Jurkat, Clone E6-1 (cell line): ENCODE measurements at places on chromosomes 12 and 14.
A peak's percentile ranks its signal among the peaks of the same experiment; 100 is the strongest.

- no peak for DNase-seq
These were observed 311.6 kb upstream of the DIO2 start for GRCh38 chr14:80522936-80523335.

DNA sequence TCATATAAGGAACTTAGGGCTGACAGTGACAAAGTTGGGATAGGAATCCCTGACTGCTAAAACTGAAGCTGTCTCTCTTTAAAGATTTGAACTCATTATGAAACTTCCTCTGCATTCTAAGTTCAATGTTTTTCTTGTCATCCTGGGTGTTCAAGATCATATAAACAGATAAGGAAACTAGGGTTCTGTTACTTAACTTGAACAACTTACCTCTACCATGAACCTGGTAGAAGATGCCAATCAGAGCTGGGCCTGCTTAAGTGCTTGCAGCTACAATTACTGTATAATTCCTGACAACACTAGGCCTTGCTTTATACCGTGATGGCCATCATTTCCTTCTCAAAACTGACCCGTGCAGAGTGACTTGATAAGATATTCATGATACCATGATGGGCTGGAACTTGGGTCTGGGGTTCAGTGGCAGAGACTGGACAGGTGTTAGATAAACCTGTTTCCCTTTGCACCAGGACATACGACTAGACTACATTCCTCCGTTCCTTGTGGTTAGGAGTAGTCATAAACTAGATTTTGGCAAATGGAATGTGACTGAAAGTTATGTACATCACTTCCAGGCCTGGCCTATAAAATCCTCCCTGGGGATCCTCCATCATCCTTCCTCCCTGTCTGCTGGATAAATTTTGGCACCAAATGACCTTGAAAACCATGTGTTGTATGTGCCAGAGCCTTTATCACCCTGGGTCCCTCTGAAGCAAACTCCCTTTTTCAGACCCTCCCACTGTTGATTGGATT is 172.2 kb upstream of the PRICKLE1 start:
- no peak for DNase-seq

DNA sequence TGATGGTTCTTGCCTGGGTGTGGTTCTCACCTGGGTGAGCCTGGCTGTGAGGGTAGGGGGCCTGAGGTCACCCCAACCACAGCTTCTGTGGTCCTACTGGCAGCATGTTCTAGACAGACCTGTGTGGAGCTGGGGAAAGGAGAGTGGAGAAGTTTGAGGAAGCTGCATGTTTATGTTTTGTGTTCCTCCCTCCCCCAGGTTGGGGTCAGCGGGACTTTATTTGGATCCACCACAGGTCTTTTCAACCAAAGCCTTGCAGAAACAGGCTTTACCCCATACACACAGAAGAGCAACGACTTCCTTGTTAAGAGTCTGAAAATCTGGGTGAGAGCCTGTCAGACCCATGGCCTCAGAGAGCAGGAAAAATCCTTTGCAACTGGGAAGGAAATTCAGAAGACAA is 5.6 kb downstream of the CD9 start:
- no peak for DNase-seq

GRCh38 chr14:105015242-105015641 is 5.6 kb downstream of the CDCA4 start:
- no peak for DNase-seq

DNA sequence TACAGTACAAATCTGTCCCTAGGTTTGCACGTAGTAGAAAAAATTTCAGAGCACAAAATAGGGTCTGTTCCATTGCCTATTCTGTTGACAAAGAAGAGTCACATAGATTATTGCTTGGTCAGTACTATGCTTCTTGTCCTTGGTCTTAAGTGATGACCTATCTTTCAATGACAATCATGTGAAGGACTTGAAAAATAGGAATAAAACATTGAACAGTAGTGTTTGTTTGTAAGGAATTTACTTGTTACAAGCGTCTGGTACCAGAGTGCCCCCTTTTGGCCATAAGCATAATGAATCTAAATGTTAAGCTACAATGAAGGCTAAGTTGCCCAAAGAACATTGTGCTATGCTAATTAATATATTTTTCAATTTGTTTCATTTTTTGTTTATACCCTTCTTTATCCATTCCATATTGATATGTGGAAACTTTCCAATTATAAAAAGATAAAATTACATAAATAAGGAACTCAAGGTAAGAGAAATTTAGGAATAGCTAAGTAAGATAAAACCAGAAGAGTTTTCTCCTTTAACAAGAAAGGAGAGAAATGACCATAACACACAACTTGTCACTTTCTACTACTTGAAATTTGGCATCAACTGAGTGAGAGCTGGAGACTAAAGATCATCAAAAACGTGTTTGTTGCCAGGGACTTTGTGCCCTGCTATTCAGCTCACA is 204.7 kb downstream of the EPS8 start:
- DNase-seq, result peak; percentile 46

- no peak for DNase-seq
These were observed 3.0 kb downstream of the KRT5 start for GRCh38 chr12:52517005-52517835.

DNA sequence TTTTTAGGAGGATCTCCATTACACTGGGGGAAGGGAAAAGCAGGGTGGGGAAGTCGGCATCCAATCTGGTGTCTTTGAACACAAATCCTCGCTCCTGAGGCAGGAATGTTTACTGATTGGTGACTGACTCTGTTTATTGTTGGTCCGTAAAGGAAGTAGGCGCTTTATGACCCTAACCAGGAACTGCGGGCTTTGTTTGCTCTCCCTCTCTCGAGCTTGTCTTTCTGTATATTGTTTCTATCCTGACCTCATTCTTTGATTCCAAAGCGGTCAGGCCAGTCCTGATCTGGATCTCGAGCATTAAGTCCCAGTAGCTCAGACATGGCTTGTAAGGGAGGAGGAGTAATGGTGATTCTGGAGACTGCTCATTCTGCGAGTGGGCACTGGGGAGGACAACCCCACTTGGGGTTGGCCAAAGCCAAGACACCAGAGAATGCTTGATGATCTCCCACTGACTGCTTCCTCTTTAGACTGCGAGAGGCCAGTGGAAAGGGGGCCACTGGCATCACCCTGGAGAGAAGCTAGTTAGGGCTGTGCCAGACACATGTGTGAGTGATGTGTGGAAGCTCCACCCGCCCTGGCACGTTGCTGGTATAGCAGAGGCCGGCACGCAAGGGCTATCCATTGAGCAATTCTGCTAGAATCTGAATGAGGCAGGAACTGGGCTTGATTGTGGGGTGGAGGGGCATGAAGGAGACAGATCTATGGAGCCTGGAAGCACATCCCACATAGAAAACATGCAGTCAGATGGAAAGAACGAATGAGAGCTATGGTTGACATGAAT is 194.6 kb downstream of the PAX9 start:
- no peak for DNase-seq

DNA sequence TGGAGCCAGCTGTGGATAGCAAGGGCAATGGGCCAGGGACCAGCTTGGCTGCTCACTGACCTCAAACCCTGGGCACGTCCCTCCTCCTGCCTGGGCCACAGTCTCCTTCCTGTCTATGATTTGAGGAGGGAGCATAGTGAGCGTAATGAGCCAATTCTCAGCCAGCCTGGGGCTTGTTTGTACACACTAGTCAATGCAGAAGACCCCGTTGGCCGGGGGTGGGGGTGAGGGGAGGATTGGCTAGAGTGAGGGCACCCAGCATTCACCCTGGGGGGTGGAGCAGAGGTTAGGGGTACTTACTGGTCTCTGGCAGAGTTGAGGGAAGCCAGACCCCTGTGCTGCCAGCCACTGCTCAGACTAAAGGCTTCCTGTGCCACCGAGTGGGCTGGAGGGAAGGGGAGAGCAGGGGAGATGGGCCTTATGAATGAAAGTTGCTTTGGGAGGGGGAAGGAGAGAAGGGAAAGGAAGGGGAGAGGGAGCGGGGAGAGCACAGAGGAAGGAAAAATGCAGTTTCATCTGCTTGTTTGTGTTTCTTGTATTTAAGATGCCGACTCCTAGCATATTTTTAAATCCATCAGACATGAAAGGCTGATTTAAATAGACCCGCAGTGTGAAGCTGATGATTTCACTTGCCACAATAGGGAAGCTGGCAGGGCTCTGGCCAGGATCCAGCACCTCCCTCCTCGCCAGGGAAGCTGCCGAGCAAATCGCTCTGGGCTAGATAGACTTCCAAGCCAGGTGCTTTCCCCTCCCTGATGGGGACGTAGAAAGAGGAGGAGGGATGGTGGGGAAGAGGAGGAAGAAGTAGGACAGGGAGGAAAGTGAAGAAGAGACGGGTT is 114.0 kb downstream of the PRMT8 start:
- no peak for DNase-seq

DNA sequence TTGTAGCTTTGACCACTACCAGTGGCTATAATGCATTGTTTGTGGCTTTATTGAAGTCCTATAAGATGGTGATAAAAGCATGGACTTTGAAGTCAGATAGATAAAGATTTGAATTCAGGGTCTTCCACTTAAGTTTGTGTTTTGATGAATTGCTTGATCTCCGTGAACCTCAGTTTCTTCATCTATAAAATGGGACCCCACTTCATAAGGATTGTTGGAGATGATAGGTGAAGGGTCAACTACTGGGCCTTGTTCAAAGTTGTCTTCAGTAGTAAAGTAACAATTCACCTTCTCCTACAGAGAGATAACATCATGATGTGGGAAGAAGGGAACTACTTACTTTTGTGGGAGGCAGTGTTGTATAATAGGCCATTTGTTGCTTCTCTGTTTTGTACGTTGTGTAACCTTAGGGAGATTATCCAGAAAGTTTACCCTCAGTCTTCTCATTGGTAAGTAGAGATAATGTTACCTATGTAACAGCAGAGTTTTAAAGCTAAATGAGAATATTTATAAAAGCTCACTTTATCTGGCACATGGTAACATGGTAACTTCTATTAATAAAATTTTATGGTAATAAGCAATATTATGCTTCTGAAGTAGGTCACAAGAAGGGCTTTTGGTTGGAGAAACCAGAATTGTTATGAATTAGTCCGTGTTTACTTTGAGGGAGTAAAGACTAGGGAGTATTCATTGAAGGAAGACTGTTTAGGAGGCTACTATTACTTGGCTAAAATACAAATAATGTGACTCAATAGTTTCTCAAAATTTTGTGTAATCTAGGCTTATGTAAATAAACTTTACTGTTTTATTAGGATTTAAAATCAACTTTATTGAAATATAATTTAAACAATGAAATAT is 15.1 kb downstream of the ADIPOR2 start:
- DNase-seq, result no peak

- DNase-seq, result no peak
These were observed 97.3 kb downstream of the PPP1R12A start for GRCh38 chr12:79837575-79837974.

DNA sequence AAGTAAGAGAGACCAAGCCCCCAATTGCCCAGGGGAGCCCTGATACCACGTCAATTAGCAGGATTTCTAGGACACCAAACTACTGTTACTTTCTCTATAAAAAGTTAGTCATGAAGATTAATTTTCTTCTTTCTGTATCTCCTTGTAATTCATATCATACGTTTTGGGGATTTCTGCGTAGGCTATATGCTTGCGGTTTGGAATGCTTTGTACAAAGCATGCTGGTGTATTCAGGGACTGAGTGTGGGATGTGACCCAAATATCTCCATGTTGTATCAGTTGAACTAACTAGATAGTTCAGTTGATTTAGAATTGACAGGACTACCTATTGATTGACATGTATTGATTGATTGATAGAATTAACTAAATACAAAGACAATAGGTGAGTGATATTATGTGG is 7.7 kb downstream of the GPR33 start:
- no peak for DNase-seq

DNA sequence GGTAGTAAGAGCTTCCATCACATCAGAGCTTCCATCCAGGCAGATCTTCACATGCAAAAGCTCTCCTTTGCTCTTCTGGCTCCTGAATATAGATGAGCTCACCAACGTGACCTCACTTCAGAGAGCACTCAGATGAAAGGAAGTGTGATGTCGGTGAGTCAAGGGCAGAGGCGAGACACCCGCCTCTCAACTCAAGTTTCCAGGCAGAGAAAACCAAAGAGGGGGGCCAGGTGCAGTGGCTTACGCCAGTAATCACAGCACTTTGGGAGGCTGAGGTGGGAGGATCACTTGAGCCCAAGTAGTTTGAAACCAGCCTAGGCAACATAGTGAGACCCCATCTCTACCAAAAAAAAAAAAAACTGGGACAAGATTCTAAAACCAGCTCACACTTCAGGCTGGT is 126.9 kb downstream of the DUSP6 start:
- peak; percentile 85 for DNase-seq

DNA sequence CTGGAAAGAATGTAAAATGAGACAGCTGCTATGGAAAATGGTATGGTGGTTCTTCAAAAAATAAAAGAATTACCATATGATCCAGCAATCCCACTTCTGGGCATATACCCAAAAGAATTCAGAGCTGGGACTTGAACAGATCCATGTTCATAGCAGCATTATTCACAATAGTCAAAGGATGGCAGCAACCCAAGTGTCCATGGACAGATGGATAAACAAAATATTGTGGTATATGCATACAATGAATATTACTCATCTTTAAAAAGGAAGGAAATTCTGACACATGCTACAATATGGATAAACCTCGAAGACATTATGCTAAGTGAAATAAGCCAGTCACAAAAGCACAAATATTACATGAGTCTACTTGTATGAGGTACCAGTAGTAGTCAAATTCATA is 9.1 kb downstream of the RAB2B start:
- DNase-seq, result no peak

DNA sequence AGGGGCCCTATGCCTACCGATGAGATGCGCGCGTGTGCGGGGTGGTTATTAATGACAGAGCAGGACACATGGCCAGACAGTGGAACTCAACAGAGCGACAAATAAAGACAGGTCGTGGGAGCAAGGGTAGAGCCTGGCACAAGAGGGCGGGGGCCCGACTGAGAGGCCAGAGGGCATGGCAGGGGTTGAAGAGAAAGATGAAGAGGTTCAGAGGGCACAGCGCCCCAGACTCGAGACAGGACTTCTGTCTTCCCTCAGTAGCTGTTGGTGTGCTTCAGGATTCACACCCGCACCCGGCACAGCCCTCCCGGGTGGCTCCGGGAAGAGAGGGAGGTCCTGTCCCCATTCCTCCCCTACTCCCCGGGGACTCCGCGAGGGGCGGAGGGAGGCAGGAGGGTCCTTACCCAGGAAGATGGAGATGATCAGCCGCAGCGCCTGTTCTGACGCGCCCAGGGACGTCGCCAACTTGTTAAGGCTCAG is 366 bp downstream of the LPCAT3 start:
- DNase-seq, result peak; percentile 9

- no peak for DNase-seq
These were observed 682.4 kb downstream of the SLC16A7 start for GRCh38 chr12:60278209-60278608.

- DNase-seq, result no peak
These were observed 8.4 kb upstream of the PGF start for GRCh38 chr14:74963705-74964271.

- DNase-seq, result no peak
These were observed 79.4 kb upstream of the BCL11B start for GRCh38 chr14:99351166-99352007.

DNA sequence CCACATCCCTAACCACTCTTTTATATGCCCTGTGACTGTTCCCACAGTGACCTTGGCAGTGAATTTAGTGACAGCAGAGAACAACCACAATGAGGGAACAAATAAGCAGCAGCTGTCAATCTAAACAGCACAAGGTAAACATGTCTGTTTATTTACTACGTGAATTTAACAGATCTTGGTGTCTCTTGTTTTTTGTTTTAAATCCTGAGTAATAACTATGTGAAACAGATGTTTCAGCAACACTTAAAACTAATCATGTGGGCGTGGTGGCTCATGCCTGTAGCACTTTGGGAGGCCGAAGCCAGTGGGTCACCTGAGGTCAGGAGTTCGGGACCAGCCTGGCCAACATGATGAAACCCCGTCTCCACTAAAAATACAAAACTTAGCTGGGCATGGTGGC is 17.0 kb upstream of the CFAP54 start:
- no peak for DNase-seq

GRCh38 chr14:24941719-24942118 is 108.2 kb downstream of the STXBP6 start:
- peak; percentile 14 for DNase-seq
